ENCODE measurements at places on chromosomes 5 and 9.

DNA sequence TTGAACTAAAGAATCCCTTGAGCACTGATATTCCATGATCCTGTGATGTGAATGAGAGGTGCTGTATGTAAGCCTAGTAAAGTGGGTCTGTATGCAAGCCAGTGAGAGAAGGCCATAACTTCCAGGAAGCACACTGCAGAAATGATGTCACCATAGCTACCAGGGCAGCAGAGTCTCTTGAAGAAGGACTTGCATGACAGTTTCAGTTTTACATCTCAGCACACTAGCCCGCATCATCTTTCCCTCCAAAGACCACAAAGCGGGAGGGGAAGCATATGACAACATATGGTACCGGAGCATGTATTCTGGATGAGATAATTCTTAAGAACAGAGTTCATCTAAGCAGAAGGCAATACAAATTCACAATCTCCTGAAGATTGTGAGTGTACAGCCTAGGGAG lies 37.6 kb upstream of the MAST4 start:
- no peak for DNase-seq

- no peak for DNase-seq
These were observed 74.4 kb upstream of the EQTN start for GRCh38 chr9:27371382-27371781.

DNA sequence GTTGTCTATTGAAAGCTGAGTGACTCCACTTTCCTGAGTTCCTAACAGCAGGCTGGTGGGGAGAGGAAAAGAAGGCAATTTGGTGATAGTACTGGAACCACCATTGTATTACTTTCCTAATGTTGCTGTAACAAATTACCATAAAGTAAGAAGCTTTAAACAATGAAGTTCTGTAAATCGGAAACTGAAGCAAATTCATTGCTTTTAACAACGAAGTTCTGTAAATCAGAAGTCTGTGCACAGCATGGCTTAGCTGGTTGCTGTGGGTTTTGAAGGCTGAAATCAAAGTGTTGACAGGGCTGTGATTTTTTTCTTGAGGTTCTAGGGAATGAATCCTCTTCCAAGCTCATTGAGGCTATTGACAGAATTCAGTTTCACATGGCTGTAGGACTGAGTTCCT lies 72.3 kb downstream of the SLC44A1 start:
- no peak for DNase-seq

DNA sequence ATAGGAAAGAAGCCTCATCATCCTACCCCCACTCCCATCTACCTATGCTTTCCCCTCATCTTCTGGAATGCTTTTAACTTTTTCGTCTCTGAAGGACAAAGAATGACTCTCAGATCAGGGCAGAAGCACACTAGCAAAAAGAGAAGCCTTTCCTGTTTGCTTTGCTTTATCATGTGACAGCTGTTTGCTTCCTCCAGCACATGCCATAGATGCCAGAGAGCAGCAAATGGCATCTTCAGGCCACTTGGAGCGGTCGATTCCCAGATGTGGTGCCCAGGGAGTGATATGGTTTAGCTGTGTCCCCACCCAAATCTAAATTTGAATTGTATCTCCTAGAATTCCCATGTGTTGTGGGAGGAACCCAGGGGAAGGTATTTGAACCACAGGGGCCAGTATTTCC lies 294.8 kb downstream of the GADD45G start:
- DNase-seq = no peak

GRCh38 chr5:107792940-107793339 lies 122.2 kb upstream of the EFNA5 start:
- DNase-seq = no peak

DNA sequence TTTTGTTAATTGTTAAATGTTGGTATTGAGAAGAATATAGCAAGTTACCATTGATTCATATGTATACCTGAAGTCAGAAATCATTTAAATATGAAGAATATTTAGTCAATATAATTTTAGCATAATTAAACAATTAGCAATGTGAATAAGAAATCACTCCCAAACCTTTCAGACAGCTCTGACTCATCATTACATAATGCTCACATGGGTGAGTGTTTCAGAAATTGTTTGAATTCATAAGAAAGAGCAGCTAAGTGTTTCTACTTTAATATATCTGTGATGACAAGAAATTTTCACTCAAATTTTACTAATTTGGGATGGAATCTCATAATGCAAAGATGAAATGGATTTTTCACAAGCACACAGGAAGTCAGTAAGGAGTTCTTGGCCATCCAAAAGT lies 42.0 kb upstream of the CDC42SE2 start:
- DNase-seq = no peak

DNA sequence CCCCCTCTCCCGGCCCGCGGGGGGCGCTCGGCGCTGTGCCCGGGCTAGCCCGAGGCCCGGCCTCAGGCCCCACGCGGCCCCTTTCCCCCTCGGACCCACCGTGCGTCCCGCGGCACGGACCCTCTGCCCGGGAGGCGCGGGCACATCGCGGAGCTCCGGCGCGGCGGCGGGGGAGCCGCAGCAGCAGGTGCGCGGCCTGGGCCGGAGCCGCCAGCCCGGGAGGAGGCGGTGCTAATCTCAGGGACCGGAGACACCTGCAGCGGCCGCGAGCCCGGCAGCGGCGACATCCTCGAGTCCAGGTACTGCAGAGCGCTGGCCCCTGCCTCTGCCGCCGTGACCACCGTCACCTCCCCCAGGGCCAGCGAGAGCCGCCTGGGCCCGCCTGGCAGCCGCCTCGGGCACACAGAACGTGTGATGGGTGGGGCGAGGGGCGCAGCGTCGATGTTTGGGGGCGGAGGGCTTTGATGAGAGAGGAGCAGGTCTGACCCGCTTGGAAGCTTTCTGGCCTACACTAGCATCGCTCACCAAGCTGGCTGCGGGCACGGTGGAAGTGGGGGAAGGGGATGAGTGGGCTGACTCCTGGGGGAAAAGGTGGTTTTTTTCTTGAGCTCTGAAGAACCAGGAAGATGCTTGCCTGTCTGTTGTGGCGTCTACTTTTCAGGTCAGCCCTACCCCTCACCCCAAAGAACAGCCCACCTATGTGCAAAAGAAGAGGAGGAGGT lies 524 bp downstream of the CYFIP2 start:
- DNase-seq = peak; percentile 66

GRCh38 chr5:167442922-167443321 lies 848.5 kb upstream of the WWC1 start:
- no peak for DNase-seq
